HCT116 (cell line): ENCODE measurements at places on chromosomes 11 and 22.

- no peak for DNase-seq
These were observed 13.6 kb downstream of the MAFF start for GRCh38 chr22:38215156-38216038.

- no peak for DNase-seq
These were observed 40.4 kb downstream of the SHISAL1 start for GRCh38 chr22:44272401-44272771.

GRCh38 chr11:43923406-43924111 lies 18.9 kb upstream of the C11orf96 start:
- DNase-seq = no peak

GRCh38 chr11:78011301-78011700 lies 11.8 kb downstream of the KCTD14 start:
- DNase-seq = no peak

DNA sequence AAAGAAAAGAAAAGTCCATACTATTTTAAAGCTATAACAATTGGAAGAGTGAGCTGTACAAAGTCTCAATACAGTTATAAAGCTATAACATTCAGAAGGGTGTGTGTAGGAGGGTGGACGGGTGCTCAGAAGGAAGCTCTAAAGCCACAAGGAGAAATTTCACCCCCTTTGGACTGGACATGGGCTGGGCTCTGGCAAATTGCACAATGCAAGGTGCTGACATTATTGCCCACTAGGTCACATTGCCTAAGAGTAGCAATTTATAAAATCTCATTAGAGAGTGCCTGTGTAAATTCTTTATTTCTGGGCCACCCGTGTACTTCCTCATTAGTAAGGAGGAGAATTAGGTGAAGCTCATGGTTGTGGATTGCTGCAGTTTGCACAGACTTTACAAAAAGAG lies 5.7 kb upstream of the APOBEC3A start:
- DNase-seq = no peak
